ENCODE measurements at places on chromosomes 1 and 21.

DNA sequence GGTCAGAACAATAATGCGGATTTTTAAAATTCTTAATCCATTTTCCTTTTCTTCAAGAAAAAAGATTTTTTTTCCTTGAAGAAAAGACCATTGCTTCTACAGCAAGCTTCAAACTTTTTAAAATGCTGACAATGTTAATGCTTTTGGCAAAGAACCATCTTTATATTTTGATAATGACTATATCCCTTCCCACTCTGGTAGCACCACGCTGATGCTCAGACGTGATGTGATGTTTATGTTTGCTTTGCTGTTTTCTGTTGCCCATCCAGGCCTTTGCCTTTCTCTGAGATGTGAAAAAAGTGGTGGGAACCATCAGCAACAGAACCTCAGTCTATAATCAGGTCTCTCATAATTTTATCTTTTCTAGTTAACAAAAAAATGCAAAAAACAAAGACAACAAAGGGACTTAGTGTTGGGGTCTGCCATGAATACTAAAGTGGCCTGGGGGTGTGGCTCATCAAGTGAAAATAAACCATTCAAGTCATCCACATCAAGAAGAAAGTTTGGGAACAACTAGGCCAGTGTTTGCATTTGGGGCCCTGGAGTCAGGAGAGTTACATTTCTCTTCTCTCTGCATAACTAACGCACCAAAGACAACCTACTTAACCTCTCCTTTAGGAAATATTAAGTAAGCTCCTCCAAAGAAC lies 244.6 kb upstream of the DMRTA2 start:
- no peak for DNase-seq

DNA sequence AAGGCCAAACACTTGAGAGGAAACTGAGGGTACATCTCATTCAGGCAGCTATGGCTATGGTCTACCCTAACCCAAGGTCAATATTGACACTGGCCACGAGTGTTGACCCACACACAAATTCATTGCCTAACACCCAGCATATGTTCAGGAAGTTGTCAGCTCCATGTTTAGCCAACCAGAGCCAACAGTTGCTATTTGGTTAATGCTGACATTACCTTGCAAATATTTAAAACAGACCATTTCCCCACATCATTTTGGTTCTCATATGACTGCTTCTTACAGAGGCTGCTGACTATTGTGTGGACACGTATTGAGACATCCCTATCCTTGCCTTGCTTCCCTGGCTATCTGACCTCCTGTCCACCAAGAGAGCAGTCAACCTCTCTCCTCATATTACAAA lies 97.3 kb downstream of the LMX1A start:
- DNase-seq: no peak

- DNase-seq: no peak
Measured at GRCh38 chr21:29547998-29548397, 249.3 kb downstream of the BACH1 start.

DNA sequence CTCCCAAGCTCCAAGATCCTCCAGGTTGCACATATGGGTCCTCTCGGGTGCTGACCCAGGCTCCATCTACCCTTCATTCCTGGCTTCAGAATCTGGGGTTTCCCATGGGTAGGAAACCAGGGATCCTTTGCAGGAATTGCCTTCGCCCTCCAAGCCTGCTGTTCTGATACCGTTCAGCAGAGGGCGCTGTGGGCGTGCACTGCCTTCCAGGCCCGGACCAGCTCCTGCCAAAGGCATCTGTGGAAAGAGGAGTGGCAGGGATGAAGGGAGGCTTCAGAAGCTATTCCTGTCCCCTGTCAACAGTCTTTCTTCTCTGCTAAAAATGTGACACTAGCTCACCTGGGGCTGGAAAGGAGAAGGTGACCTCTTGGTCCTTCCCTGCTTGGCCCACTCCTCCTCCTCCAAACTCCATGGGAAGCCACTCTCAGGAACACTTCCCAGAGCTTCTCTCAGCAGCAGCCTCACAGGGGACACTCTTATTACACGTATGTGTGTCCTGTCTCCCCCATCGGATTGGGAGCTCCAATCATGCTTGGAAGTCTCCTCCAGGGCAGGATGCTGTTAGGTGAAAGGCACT lies 71.2 kb downstream of the VWA5B1 start:
- DNase-seq: peak; percentile 45

DNA sequence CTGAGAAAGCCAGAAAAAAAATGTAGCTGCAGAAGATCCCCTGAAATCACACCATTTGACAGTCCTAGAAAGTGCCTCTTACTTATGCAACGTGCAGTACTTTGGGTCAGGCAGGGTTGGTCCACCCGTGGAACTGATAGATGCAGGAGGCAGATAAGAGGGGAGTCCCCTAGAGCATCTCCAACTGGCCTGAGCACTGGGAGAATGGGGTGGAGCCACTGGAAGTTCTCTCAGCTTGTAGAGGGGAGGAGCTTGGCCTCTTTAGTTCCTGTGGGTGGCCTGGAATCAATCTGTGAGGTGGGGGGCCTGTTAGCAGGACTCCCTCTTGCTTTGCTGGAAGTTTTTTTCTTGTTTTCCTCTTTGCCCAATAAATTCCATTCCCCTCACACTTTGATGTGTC lies 335.7 kb upstream of the NCAM2 start:
- DNase-seq: no peak

DNA sequence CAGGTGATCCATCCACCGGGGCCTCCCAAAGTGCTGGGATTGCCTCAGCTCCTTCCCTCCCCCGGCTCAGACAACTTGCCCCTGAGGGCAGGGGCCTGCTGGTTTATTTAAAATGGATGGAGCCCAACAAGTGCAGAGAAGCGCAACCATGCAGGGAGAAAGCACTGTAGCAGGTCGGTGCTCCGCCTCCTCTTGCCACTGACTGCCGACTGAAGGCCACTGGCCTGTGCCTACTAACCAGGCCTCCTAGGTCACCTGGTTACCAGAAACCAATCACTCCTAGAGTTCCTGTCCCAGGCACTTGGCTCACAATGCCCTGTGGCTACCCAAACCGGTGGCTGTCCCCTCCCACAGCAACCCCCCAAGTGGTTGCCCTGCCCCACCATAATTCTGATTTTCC lies 35.9 kb downstream of the ZNF695 start:
- DNase-seq: no peak

DNA sequence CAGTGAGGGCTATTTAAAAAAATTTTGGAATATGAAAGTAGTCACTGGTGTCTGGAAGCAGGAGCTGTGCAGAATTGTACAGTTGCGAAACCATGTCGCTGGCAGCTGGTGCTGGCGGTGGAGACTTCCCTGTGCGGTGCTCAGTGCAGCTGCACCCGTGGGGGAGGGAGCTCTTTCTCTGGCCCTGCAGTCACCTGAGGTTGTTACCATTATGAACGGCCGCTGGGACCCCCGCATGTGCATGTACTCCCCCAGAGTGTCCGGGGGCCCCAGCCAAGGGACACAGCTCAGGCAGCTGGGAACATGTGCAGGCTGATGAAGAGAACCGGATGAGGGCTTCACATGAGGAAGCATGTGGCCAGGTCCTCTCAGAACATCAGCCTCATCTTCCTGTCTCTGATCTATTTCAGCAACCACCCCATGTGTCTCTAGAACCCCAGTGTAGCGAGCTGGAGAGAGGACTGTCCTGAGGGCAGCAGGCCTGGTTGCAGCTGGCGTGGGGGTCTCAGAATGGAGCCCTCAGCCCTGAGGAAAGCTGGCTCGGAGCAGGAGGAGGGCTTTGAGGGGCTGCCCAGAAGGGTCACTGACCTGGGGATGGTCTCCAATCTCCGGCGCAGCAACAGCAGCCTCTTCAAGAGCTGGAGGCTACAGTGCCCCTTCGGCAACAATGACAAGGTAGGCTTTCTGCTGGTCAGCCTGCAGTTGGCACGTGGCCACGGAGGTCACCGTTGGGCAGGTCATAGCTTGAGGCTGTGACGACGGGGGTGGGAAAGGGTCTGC lies at the start of gene TRPM2:
TRPM2 (plus strand) TSS at position 431 of the 780 bp plus-strand sequence; CDS start at position 511, 80 bp downstream.
- DNase-seq: peak; percentile 26

DNA sequence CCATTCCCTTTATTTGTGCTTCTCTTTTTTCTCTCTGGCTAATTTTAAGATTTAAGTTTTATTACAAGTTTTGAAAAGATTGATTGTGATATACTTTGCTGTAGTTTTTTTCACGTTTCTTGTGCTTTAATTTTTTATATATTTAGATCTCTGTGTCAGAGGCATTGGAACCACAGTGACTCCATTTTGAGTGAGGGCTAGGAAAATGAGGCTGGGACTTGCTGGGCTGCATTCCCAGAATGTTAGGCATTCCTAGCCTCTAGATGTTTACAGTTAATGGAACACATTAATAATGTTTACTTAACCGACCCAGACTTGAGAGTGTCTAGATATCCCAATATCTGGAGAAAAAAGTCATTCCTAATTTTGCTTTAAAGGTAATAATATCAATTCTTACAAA lies 939.4 kb downstream of the BRINP3 start:
- no peak for DNase-seq

GRCh38 chr1:46030876-46031660 lies 101.4 kb downstream of the PIK3R3 start:
- DNase-seq: no peak

GRCh38 chr1:36529769-36530260 lies 47.1 kb upstream of the CSF3R start:
- DNase-seq: no peak

GRCh38 chr1:24952413-24952841 lies 22.4 kb upstream of the RUNX3 start:
- no peak for DNase-seq

DNA sequence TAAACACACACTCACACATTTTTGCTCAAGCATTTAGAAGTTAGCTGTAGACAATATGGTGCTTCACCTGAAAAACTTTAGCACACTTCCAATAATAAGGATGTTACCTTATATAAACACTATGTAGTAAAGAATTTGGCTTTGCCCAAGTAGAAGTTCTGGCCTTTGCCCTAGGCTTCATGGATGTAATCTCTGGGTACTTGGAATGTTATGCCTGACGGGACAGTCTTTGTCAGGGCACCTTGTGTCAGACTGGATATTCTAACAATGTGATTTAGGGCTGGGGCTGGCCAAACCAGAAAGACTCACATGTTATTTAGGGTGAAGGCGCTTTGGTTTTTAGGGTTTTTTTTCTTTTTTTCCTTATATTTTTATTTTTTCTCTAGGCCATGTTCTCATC lies 34.8 kb upstream of the TRIM33 start:
- DNase-seq: no peak

DNA sequence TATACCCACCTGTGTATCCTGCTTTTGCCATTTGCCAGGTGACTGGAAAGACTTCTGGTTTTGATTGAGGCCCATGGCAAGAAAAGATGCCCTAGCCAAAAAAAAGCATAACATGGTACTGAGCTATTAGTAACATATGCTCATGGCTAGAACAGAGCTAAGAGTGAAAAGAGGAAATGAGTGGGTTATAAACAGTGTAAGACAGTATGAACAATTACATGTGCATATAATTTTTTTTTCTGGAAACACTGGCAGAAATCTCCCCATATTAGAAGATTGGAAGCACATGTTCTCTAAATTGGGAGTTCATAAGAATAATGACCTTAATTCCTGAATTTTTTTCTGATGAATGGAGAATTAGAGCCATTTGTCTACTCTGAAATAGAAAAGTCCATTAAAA lies 41.2 kb upstream of the PDC start:
- peak; percentile 30 for DNase-seq

DNA sequence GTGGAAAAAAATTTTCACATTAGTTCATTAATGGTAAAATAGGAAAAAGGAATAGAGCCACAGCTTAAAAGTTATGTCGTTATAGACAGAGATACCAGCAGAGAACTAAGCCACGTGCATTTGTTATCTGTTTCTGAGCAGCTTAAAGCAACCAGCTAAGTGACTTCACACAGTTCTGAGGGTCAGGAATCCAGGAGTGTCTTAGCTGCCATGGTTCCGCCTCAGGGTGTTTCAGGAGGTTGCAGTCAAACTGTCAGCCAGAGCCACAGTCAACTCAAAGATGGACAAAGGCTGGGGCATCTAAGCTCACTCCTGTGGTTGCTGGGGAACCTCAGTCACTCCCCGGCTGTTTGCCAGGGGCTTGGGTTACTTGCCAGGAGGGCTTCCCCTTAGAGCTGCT lies 515.8 kb downstream of the SMYD3 start:
- DNase-seq: no peak

- no peak for DNase-seq
Measured at GRCh38 chr1:220797044-220797443, 10.3 kb downstream of the MTARC1 start.

DNA sequence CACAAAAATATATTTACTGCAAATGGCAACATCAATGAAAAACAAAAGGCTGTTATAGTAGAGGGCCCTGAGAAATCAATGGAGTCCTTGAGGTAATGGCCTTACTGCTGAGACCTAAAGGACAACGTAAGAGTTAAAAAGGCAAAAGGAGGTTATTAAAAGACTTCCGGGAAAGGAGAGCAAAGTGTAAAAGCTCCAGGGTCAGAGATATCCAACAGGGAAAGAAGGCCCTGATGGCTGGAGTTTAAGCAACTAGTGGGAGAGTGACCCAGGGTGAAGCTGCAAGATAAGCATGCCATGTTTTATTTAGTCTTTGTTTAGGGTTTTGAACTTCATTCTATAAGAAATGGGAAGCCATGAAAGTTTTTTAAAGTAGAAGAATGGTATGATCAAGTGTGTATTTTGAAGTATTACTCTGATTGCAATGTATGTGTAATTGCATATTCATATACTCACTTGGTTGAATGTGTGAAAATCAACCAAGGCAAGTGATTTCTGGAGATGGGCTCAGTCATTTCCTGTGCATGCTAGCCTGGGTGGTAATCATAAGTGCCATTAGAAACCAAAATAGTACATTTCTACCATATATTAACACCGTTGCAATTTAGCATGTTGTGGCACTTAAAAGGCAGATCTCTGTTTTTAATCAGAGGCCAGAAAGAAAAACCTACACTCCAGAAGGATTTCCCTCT lies 5.3 kb upstream of the DPYD start:
- no peak for DNase-seq

GRCh38 chr1:231750296-231750695 lies 123.7 kb downstream of the DISC1 start:
- DNase-seq: no peak

- no peak for DNase-seq
Measured at GRCh38 chr21:41133874-41134522, 34.0 kb upstream of the BACE2 start.

DNA sequence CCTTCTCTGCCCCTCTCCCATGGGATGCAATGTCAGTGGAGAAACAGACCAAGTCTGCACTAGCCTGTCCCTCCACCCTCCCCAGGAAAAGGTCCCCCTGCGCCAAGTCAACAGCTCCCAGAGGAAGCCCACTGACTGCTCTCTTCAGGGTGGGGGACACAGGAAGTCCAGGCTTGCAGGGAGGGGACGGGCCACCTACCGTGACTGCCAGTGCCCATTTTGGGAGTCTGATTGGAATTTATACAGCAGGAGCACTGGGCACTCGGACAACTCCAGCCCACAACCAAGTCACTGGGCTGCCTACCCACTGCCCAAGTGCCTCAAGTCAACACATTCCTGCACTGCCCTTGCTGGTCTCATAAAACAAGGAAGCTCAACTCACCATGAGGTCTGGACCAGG lies 6.1 kb downstream of the CCNL2 start:
- DNase-seq: no peak

Data from HCEC 1CT (cell line).